ENCODE measurements at places on chromosomes 3 and 15.
A peak's percentile ranks its signal among the peaks of the same experiment; 100 is the strongest.

GRCh38 chr3:111636366-111636885, 41.3 kb upstream of the ZBED2 start:
- no peak for DNase-seq

DNA sequence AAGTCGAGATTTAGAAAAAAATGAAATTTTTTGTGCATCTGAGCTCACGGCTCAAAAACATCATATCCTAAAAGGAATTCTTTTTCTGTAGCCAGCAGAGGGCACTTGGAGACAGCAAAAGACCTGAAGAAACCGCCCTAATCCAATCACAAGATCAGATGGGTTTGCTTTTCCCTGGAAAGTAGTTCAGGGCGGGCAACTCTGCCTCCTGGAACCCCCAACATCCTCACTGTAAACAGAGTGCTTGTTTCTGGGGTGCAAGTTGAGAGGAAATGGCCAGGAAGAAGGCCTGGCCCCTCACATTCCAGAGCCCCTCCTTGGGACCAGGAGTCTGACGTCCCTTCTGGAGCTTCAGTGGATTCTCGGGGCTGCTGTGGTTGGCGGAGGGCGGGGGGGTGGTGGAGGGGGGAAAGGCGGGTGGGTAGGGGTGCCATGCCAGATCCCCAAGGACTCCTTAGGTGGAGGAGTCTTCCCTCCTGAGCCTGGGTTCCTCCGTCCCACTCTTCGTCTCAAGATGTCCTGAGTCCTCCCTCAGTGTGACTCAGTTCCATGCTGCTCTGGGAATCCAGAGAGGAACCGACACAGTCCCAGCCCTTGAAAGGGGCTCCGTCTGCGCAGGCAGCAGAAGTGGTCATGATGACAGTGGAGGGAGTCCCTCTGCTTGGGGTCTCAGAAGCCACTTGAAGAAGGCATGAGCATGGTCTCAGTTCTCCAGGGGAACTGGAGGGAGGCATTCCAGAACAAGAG, 35.9 kb downstream of the CCK start:
- peak; percentile 53 for DNase-seq

DNA sequence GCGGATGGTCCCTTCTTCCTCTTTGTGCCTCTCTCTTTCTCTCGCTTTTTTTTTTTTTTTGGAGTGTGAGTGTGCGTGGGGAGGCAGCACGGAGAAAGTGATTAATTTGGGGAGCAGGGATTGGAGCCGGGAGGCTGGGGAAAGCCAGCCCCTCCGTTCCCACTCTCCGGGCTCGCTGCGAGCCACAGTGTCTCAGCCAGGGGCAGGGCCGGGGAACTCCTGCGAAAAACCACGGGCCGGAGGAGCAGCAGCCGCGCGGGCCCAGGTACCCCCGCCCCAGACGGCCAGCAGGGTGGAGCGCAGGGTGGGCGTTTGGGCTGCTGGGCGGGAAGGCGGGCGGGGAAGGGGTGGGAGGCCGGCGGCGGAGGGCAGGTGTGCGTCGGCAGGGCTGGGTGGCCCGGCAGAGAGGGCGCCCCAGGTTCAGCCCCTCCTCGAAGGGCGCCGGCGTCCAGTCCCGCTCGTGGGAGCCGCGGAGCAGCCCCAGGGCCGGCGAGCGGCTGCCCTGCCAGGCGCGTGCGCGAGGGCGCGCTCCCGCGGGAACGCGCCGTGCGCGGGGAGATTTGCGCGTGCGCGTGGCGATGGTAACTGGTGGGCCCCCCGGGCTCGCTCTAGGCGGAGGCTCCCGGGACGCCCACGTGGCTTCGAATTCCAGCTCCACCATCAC, 1.4 kb downstream of the CHL1 start:
- DNase-seq: no peak

DNA sequence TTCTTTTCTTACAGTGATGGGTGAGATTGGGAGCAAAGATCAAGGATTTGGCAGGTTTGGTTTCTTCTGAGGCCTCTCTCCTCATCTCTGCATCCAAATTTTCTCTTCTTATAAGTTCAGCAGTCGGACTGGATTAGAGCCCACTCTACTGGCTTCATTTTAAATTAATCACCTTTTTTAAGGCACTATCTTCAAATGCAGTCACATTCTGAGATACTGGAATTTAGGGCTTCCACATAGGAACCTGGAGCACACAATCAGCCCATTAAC, 56.5 kb upstream of the PLSCR4 start:
- DNase-seq: no peak

- no peak for DNase-seq
Observed at GRCh38 chr15:74269362-74270035, 33.4 kb downstream of the CCDC33 start.

DNA sequence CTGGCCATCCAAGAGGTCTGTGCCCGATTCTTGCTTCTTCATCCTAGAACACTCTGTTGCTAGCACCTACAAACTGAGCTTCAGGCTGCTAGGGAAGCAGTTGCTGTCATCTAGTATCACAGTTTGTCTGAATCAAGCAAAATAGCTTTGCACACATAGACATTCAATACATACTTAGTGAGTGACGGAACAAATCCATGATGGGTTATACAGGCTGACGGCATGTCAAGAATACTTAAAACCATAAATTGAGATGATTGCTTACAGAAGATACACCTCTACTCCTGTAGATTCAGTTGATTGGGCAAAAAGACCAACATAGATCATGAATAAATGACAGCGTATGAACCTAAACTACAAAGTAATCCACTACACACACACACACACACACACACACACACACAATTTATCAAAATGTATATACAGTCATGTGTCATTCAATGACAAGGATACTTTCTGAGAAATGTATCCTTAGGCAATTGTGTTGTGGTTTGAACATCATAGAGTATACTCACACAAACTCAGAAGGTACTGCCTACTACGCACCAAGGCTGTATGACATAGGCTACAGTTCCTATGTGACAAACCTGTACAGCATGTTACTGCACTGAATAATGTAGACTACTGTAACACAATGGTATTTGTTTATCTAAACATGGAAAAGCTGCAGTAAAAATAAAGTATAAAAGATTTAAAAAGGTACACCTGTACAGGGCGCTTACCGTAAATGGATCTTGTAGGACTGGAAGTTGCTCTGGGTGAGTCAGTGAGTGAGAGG, 14.4 kb upstream of the HEG1 start:
- no peak for DNase-seq

GRCh38 chr3:185995352-185995751, 57.5 kb upstream of the TRA2B start:
- DNase-seq: no peak

DNA sequence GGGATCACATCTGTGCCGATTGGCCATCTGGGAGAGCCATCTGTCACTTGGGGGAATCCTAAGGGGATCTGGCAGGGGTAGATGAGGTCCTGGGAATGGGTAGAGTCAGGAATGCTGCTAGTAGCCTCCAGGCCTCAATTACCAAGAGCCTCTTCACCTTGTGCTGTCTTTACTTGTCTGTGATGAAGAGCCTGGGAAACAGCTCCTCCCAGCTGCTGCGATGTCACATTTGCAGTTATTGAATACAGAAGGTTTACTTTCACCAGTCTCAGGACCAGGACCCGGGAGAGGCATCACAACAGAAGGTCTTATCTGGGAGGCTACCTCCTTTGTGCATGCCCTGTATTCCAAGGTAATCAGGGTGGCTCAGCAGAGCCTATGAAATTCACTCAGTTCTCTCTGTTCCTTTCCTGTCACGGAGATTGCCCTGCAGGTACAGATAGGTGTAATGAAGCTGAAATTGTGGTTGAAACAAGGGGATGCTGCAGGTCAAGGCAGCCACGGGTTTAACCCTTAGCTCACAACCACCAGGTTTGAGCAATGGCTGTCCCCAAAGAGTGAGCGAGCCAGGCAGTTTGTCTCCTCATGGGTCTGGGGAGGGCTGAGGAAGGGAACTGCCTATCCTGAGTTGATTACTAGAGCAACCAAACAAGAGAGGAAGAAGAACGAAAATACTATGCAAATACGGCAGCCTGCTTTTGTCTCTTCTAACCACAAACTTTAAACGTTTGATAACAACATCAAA, 298.9 kb upstream of the RORA start:
- DNase-seq: no peak

- DNase-seq: no peak
Observed at GRCh38 chr3:52998771-52999513, 46.9 kb downstream of the SFMBT1 start.

DNA sequence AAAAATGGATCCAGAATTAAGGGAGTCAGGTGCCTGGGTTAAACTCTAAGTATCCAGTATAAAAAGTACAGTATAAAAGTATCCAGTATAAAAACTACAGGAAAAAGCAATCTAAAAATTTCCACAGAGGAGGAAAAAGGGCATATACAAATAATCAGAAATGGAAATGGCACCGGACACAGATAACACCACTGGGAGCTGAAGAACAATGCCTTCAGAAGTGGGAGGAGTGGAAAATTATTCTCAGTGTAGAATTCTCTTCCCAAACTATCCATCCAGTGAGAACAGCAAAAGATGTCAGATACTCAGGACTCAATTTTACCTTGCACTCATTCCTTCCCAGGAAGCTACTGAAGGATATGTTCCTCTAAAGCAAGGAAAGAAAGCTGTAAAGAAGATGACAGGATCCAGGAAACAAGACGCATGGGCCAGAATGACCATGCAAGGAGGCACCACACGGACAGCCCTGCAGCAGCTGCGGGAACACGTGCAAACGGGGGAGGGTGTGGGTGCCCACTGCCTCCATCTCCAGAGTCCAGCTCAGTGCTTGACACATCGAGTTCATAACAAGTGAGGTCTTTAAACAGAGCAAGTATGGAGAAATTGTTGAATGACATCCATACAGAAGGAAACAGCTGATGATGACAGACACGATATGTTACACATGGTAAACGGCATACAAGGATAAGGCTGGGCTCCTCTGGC, 68.5 kb downstream of the CHSY1 start:
- DNase-seq: no peak

- no peak for DNase-seq
Observed at GRCh38 chr3:16618721-16619120, 13.5 kb upstream of the DAZL start.

GRCh38 chr15:72155003-72155621, 36.9 kb downstream of the SENP8 start:
- no peak for DNase-seq
